NCI-H446 (cell line): ENCODE measurements at places on chromosomes 4 and X.

DNA sequence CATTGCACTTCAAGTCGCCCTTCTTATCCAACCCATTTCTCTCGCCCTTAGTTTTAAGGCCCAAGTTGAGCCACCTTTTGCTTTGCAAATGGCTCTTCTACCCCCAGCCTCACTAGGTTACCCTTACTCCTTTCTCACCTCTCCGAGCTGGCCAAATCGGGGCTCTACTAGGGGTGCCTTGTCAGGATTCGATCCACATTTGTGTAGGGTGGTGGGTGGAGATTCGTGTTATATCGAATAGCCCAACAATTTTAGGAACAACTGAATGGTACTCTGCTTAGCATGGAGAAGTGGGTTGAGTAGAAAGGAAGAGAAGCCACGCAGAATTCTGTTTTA, 3.5 kb downstream of the SLIT2 start:
- no peak for DNase-seq

GRCh38 chrX:3803713-3804112, 90.3 kb upstream of the PRKX start:
- DNase-seq, result no peak

DNA sequence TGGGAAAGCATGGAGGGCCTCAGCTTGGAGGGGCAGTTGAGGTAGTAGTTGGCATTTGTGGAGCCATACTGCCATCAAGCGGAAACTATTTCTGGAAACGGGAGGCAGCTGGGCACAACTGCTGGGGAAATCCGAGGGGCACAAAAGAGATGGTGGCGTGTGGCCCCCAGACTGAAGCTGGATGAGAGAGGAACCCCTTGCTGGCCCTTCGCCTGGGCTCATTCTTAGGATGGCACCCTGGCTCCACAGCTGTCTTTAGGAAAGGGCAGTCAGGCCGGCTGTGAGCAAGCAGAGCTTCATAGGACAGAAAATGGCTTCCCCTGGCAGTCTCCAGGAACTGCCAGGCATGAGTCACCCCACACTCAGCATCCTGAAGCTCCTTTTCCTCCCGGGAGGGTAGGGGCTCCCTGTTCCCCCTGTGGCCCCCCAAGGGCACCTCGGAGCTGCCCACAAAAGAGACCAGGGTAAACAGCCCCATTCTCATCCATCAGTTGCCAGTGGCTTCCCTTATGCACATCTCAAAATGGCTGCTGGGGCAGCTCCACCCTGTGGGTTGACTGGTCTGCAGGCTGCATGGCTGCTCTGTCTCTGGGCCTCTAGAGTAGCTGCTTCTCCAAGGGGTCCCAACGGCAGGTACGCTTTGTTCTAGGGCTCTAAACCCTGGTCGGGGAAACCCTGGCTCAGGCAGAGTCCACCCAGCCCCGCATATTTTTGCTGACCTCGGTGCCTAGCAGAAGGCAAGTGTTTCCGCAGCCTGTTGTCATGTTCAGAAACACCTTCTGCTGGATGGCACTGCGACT, 64.7 kb downstream of the NBDY start:
- DNase-seq, result no peak

GRCh38 chrX:23802431-23802830, 19.5 kb downstream of the SAT1 start:
- DNase-seq, result no peak

- DNase-seq, result no peak
These were observed 8.4 kb upstream of the MEPE start for GRCh38 chr4:87824352-87824751.

- DNase-seq, result peak; percentile 36
These were observed 20.2 kb downstream of the CLNK start for GRCh38 chr4:10664408-10664807.

GRCh38 chr4:6943012-6943884, 33.6 kb downstream of the TBC1D14 start:
- no peak for DNase-seq

DNA sequence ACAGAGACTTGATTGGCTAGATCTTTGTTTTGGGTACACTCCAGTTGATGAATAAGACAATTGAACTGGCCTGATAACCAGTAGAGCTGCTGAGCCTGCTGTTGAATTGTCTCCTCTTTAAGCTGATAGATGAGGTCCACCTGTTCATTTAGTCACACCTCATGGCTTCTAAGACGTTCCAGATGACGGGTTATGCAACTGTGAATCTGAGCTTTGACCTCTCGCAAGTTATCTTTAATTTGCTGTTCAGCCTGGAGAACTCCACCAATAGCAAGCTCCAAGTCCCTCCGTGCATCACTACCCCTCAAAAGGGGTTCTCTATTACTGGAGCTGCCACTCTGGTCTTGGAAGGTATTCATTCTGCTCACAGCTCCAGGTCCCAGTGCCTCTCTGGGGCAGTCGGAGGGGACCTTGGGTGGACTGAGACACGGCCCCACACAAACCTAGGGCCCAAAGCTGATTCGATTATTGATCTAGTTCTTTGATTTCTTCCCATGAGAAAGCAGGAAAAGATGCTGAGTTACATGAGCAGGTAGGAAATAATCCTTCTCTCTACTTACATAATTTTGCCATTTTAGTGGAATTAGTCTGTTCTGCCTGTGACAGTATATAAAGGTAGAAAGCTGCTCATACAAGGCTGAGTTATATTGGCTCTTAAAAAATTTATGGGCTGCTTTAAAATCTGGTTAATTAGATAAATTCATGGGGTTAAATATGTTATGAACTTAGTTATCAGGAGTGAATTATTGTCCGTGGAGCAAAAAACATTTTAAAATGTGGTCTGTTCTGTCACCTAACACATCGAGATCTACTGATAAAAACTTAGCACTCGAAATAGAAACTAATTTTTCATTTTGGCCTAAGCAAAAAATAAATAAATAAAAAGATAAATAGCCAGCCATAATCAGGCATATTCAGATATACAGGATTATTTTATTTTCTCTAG, 6.8 kb downstream of the MMAA start:
- no peak for DNase-seq

DNA sequence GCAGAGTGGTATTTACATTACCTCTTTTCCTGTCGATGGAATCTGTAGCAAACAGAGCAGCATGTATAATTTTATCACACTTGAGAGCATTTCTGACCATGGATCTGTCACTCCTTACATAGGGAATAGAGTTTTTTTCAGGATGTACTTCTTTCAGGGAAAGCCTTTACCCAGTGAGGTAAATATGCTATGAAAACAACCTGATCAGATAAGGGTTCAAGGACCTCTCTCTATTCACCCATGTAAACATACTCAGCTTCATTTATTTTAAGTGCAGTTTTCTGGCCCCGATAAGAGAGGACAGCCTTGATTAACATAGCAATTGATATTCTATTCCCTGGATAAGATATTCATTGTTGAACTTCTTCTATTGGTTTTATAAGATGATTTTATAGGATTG, 87.3 kb upstream of the ESX1 start:
- DNase-seq, result no peak

DNA sequence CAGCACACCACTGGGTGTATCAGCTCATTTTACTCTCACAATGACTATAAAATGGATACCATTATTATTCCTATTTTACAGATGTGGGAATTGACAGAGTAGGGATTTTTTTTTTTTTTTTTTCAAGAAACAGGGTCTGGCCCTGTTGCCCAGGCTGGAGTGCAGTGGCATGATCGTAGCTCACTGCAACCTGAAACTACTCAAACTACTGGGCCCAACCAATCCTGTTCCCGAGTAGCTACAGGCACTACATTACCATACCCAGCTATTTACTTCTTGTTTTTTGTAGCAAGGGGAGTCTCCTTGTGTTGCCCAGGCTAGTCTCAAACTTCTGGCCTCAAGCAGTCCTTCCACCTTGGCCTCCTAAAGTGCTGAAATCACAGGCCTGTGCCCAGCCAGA, 95.2 kb downstream of the LARP7 start:
- DNase-seq, result no peak

DNA sequence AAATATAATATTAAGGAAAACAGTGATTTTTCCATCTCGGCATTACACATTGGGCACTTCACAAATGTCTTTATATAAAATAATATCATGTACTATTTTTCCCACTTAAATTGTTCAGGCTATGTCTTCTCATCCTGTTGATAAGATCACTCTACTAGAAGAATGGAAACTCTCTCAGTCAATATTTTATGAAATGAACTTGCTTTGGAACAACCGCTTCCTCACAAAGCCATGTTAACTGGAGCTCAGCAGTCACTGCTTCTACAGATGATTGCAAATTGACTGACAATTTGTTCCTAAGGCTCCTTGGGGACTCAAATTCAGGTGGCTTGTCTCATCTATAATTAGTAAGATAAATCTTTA, 127.5 kb upstream of the CBR4 start:
- no peak for DNase-seq

DNA sequence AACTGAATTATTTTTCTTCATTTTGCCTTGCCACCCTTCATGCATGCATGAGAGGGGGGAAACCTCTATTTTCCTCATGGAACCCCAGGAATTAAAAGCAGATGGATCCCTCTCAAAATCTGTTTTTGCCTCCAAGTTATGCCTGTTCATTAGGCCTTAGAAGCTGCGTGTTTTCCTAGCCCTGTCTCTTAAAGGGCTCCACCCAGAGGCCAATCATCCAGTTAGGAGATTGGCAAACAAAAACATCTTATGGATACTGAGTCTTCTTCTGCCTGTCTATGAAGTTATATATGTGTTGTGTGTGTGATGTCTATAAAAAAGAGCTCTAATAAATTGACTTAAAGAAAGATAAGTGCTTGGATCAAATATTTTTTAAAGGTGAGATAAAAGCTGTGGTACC, 142.9 kb downstream of the ANAPC10 start:
- no peak for DNase-seq

- DNase-seq, result no peak
These were observed 15.8 kb downstream of the EFNB1 start for GRCh38 chrX:68844581-68844980.

DNA sequence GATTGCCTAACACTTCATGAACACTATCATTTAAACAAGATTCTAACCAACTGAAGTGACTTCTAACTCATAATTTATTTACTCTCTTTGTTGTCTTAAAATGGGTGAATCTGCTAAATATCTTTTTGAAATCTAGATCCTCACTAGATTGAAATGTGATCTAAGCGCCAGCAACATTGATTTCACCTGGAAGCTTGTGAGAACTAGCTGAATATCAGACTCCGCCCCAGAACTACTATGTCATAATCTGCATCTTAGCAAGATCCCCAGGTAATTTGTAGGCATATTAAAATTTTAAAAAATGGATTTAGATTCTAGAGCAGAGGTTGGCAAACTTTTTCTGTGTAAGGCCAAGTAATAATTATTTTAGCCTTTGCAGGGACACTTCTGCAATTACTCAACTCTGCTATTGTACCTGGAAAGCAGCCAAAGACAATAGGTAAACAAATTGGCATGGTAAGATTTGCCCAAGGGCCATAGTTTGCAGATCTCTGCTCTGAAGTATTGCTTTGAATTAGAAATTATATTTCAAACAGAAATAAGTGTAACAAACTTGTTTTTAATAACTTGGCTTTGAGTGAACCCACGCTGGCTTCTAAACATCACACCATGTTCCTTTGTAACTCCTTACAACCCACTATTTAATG, 121.5 kb downstream of the REELD1 start:
- DNase-seq, result no peak

GRCh38 chr4:90544532-90545045, 417.4 kb downstream of the CCSER1 start:
- no peak for DNase-seq

GRCh38 chr4:23279377-23279986, 586.7 kb downstream of the GBA3 start:
- no peak for DNase-seq

DNA sequence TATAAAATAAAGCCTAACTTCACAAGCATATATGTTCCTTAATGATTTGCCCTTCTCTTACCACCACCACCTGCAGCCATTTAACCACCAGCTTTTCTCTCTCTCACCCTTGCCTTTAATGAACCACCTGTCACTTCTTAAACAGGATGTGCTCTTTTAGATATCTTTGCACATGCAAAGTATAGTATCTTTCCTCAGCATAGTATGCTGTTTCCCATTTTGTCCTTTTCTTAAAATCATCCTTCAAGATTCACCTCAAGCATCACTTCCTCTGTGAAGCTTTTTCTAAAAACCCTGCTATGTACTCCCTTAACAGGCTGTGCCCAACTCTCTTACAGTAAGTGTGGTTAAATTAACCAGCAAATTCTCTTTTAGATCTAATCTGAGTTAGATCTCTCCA, 8.2 kb upstream of the CNOT6L start:
- no peak for DNase-seq

GRCh38 chrX:36199928-36200327, 280.4 kb downstream of the CFAP47 start:
- no peak for DNase-seq

DNA sequence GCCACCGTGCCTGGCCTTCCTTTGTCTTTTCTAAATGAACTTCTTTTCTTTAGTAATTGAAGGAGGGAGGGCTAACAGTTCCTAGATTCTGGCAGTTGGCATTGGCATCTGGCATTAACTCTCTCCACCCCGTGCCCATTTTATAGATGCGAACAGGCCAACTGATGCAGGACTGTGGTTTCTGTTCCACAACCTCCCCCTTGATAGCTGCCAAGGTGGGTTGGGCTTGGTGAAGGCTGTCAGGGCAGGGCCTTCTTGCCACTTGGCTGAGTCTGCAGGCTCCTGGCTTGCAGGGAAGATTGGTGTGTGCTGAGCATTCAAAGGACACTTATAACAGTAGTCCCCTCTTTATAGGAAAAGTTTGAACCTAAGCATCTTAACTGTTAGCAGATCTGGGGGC, 4.3 kb downstream of the SOWAHD start:
- DNase-seq, result no peak

DNA sequence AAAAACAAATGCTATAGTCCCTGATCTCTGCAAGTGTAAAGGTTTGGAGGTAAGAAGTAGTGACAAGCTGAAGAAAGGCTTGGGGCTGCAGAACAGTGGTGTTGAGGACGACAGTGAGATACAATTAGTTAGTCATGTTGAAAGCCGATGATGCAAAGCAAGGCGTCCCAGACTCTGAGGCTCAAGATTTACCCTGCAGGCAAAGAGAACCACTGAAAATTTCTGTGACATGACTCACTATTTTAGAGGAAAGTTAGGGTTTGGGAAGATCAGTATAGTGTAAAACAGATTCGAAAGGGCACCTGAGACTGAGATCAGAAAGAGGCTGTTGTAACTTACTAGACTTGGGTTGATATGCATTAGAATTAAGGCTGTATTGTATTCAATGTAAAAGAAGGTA, 281.3 kb upstream of the FTHL17 start:
- no peak for DNase-seq

DNA sequence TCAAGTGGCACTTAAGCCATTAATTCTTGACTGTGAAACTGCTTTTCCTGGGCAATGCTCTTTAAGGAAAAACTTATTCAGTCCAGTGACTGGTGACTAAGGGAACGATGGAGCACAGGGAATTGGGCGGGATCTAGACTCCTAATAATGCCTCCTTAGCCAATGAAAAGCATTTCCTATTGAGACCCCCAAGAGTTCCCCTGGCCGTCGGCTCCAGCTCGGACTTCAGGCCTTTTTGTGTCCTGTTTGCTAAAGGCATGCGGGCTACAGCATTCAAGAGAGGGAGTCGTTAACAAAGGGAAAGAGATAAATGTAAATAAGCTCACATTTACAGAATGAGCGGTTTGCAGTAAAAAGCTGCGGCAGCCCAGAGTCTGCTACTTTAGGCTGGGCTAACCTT, at the start of gene LPAR4:
LPAR4 (plus strand) TSS at position 232 of the 400 bp plus-strand sequence. CDS start 7,150 bp downstream, outside the sequence.
- no peak for DNase-seq

- no peak for DNase-seq
These were observed 264.9 kb upstream of the PUDP start for GRCh38 chrX:7412840-7413239.
